NCI-H524 treated with DMSO at 0.1 percent for 48 hours (cell line): ENCODE measurements at places on chromosomes 7 and 10.

GRCh38 chr7:107967420-107967819 is 35.5 kb downstream of the LAMB1 start:
- DNase-seq, result no peak

DNA sequence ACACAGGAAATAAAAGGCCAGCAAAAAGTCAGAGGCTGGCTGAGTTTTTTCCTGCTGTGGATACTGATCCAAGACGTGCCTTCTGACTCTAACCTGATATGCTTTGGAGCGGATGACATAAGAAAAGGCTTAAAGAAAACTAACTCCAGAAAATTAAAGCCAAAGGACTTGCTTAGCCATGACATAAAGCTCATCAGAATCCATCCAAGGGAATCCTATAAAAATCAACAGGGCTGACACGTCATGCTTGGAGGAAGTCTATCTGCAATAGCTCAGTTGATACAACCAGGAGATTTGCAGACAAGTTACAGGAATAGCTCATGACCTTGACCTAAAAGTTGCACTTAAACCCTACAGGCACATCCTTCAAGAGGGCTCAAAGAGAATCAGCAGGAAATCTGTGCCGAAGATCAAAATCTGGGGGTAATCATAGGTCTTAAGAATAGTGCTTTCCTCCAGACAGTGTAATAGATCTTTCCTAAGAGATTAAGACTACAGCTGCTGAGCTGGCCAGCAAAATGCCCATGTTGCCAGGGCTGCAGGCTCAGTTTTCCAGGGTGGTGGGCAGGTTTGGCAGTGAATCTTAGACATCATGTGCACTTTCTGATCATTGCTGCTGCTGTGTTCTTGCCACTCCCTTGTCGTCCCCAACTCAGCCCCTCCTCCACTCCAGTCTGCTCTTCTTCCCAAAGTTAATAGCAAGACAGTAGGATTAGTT is 111.5 kb upstream of the SVIL start:
- no peak for DNase-seq

DNA sequence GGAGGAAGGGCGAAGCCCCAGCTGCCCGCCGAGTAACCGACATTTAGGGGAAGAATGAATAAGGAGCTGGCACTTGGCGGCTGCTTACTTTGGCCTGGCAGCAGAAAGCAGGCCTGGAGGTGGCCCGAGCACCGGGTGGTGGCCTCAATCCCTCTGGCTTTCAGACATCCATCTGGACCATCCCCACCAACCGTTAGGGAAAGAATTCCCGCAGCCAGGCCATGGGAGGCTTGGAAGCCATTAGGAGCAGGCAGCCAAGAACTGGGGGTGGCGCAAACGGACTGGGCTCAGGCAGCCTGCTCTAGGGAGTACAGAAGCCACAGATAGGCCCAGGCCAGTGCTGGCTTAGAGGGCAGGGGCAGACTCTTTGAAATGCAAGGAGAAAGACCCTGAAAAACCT is 132.7 kb downstream of the NEURL1 start:
- DNase-seq, result no peak

- DNase-seq, result no peak
These were observed 99.1 kb upstream of the PDGFA start for GRCh38 chr7:618539-619367.

- no peak for DNase-seq
These were observed 1.3 kb downstream of the IKZF1 start for GRCh38 chr7:50305583-50306493.

DNA sequence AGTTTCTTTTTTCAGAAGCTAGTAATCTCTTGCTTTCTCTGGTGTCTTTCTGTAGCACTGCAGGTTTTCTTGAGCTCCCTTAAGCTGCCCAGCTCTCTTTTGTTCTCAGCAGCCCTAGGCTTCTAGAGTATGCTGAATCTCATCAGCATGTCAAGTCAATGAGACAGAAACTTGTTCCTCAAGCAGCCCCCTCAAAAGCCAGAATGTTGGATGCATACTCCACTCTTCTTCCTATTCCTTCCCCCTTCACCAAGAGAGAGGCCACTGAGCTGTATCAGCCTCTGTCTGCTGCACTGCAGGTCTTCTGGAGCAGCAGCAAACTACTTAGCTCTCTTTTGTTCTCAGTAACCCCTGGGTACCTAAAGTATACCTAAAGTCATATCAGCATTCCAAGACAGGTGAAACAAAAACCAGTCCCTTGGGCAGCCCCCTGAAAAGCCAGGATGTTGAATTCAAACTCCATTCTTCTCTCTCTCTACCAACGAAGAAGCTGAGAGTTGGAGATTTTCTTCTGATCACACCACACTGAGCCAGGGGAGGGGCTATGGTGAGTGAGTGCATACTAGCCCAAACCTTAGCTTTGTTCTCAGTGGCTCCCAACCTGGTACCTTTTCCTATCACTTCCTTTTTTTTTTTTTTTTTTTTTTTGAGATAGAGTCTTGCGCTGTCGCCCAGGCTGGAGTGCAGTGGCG is 73.3 kb upstream of the WAC start:
- no peak for DNase-seq

GRCh38 chr10:343231-344220 is 208.3 kb downstream of the ZMYND11 start:
- DNase-seq, result no peak

DNA sequence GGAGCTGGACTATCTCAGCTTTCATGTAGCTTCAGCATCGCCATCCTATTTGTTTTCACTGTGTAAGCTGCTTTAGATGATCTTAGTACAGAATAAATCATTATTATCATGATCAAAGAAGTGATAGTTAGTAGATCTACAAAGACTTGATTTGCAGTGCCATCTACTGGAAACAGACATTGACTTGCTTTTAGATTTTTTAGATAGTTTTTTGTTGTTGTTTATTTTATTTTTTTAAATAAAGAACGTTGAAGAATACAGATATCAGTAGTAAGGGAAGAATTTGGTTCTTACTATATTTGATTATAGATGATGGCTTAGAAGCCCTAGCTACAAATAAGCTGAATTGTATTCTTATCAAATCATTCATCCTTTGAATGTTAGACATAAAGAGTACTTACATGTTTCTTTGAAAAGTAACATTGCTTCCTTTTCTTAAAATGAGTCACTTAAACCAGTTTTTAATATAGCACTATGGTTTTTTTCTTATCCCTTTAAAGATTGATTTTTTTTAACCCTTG is 6.3 kb upstream of the SFMBT2 start:
- DNase-seq, result no peak

GRCh38 chr10:17872191-17873091 is 63.3 kb downstream of the MRC1 start:
- DNase-seq, result no peak

DNA sequence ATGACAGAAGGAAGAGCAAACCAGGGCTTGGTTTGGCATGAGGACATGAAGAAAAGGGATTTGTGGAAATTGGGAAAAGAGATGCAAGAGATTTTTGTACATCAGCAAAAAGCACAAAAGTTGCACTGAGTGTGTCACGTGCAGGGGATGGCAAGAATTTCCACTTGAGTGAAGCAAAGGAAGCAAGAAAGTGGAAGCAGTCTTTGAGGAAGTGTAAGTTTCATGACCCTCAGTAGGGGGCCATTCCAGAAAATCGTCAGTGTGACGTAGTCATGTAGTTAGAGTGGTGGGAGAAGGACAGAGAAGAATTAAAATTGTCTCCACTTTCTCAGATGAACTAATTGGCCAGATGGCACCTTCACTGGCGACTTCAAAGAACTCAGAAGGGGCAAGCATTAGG is 123.3 kb upstream of the FZD1 start:
- no peak for DNase-seq

GRCh38 chr10:25555865-25556264 is 378.2 kb upstream of the MYO3A start:
- no peak for DNase-seq

- DNase-seq, result no peak
These were observed 12.6 kb downstream of the GTF2IRD1 start for GRCh38 chr7:74466196-74466813.

- no peak for DNase-seq
These were observed 689.8 kb upstream of the NRP1 start for GRCh38 chr10:34024282-34024681.

- DNase-seq, result no peak
These were observed 8.4 kb downstream of the OSBPL3 start for GRCh38 chr7:24971333-24972165.

DNA sequence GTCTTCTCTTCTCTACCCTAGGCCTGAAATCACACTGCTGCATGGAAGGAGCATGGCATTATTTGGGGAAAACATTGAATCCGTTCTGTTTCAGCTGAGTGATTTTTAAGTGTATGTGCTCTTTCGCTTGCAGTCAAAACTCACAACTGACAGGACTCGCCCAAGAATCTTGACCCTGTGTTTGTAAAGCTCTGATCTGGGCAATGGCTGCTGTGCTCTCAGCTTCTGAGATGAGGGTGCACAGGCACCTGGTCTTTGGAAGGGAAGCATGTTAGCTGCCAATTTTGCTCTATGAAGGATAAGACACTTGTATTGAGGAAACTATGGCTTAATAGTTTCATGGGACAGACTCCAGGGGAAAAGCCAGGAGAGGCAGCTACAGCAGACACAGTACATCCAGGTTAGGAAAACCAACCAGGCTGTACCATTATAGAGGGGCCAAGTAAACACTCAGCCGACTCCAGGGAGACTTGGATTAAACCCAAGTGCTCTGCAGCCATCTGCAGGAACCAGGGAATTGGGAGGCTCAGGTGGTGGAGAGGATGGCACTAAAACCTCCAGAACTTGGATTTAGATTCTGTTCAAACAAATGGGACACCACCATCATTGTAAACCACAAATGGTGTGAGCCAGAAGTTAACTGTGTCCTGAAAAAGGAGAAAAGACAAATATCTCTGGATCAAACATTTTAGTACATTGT is 43.3 kb downstream of the LYZL1 start:
- no peak for DNase-seq

DNA sequence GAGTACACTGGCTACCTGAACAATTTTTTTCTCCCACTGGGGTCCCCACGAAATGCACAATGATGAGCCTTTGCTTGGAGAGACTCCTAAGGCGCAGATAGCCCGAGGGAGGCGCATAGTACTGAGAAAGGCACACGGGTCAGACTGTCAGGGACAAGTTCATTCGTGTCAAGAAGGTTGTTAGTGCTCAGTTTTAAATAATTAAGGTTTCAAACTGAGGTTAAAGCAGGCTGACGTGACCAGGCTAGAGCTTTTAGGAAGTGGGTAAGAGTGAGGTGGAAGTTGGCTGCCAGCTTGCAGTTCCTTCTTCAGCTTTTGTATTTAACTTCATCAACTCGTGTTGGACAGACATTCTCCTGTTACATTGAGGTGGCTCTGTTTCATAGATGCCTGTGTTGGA is 31.6 kb downstream of the RBM33 start:
- no peak for DNase-seq

GRCh38 chr10:69344591-69345252 is 66.4 kb downstream of the HK1 start:
- DNase-seq, result no peak

GRCh38 chr10:99412099-99412498 is 18.3 kb downstream of the GOT1 start:
- DNase-seq, result no peak

GRCh38 chr7:31098642-31099360 is 46.7 kb downstream of the ADCYAP1R1 start:
- no peak for DNase-seq

GRCh38 chr10:86647773-86648703 is 6.3 kb upstream of the OPN4 start:
- DNase-seq, result no peak

- DNase-seq, result no peak
These were observed 10.8 kb downstream of the NEURL1 start for GRCh38 chr10:103504181-103504783.

DNA sequence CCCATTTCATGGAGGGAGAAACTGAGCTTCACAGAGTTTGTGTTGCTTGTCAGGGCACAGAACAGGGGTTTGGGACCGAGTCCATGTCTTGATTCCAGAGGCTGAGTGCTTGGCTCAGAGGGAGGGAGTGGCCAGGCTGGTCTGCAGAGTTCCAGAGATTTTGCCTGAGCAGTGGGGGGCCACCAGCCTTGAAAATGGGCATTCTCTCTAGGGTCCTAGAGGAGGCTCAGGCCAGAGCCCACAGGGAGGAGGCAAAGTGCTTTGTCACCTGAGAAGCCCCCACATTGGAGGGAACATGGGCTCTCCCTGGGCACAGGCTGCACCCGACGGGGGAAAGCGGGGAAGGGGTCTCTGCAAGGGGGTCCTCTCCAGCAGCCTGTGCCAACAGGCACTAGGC is 51.5 kb downstream of the DOCK1 start:
- DNase-seq, result no peak

DNA sequence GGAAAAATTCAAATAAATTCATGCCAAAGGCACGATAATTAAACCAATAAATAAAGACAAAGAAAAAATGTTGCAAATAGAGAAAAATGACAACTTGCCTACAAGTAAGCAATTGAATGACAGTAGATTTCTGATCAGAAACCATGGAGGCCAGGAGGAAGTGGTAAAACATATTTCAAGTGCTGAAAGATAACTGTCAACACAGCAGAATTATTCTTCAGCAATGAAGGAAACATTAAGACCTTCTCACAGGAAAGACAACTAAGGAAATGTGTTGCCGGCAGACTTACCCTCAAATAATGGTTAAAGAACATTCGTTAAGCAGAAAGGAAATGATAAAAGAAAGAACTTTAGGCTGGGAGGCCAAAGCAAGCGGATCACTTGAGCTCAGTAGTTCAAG is 30.4 kb downstream of the RUNDC3B start:
- no peak for DNase-seq

GRCh38 chr7:137895301-137896221 is 48.8 kb upstream of the DGKI start:
- DNase-seq, result no peak

- DNase-seq, result no peak
These were observed 459 bp downstream of the CYCS start for GRCh38 chr7:25124465-25125136.

GRCh38 chr10:129424978-129425377 is 42.1 kb upstream of the MGMT start:
- no peak for DNase-seq

- no peak for DNase-seq
These were observed 101.3 kb downstream of the COL28A1 start for GRCh38 chr7:7434329-7434728.

DNA sequence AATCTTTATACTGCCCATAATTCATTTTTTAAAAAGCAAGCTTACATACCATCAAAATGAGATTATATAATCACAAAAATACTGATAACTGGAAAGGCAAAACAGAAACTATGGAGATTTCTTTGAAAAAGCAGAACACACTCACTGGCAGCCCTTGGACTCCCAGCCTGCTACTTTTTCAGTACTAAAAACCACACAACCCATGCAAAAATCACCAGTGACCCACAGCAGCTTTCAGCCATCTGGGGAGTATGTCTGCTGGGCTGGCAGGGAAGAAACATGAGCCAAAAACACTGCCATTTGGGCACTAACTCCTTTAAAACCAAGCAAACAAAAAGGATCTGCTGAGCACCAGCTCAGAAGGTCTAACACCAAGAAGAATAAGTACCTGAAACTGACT is 80.0 kb upstream of the DDC start:
- no peak for DNase-seq

GRCh38 chr10:100802196-100802595 is 56.8 kb downstream of the PAX2 start:
- DNase-seq, result no peak

DNA sequence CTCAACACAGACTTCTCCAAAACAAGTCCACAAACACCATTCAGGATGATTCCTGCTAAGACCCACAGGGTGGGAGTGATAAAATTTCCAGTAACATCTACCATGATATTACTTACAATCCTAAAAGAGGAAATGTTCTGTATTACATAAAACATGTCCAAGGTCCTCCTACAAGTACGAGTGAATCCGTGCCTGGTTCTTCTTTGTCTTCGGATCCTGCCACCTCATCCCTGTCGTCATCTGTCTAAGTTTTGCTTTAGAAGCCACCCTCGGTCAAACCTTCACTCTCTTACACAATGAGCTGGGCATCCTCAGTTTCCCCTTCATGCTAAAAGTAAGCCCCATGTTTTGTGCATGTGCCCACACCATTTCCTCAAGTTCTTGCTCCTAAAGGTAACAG is 279.0 kb downstream of the KCNMA1 start:
- no peak for DNase-seq
